HepG2 (cell line): ENCODE measurements at places on chromosomes 13 and 19.

GRCh38 chr13:56586976-56587375, 553.7 kb upstream of the PRR20A start:
- no peaks in the 10 kb centered on the region for H3K4me1 ChIP-seq
- H3K36me3 ChIP-seq: no peaks in the 10 kb centered on the region
- H3K27me3 ChIP-seq: no peaks in the 10 kb centered on the region
- H3K27ac ChIP-seq: no peak overlapping the region

DNA sequence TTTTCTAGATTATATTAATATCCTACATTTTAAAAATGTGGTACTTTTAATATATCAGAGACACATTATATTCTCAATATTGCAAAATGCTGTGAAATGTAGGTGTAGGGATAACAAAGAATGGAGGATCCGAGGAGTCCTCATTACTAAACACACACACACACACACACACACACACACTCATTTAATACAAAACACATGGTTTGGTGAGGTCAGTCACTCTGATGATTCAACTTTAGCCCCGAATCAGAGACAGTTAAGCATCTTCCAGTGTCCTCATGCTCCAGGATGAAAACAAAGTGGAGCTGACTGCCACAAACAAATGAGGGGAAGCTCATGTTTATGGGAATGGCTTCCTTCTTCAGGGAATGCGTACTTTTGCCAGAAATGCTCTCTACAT, 147.5 kb downstream of the CYSLTR2 start:
- H3K36me3 ChIP-seq: no peaks in the 10 kb centered on the region
- no peak overlapping the region for H3K4me3 ChIP-seq
- H3K4me1 ChIP-seq: no peaks in the 10 kb centered on the region
- no peak overlapping the region for H3K27ac ChIP-seq

GRCh38 chr19:9406798-9407352, 28.5 kb downstream of the ZNF266 start:
- no peaks in the 10 kb centered on the region for H3K4me1 ChIP-seq
- H3K36me3 ChIP-seq: no peaks in the 10 kb centered on the region
- H3K4me3 ChIP-seq: no peak overlapping the region; the same call in 1 of the 2 replicates
- no peaks in the 10 kb centered on the region for H3K27me3 ChIP-seq
- no peak overlapping the region for H3K27ac ChIP-seq
- DNase-seq: no peak

- no peak overlapping the region for H3K27ac ChIP-seq
- no peak overlapping the region for H3K4me3 ChIP-seq
- no peak for DNase-seq
Measured at GRCh38 chr13:54165581-54166215, 1137.1 kb downstream of the OLFM4 start.

GRCh38 chr13:74930402-74931165, 551.4 kb downstream of the TBC1D4 start:
- H3K36me3 ChIP-seq: no peaks in the 10 kb centered on the region
- no peak overlapping the region for H3K4me3 ChIP-seq
- no peaks in the 10 kb centered on the region for H3K27me3 ChIP-seq
- H3K27ac ChIP-seq: no peak overlapping the region

DNA sequence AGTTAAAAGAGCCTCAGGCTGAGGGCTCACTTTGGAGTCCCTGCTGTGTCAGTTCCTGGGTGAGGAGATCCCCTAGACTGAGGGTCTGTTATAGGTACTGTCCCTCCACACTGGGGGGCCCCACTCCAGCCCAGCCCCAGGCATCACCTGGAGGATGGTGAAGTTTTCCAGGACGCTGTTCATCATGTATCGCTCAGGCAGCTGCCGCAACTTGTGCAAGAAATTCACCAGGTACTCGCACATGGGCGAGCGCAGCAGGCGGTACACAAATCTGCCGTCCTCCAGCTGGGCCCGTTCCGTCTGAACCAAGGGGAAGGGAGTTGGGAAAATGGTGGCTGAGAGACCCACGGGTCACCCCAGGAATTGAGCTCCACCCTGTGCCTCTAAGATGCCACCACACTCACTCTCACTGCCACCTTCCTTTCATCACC, 7.1 kb downstream of the CD37 start:
- H3K27ac ChIP-seq: no peak overlapping the region
- DNase-seq: no peak
- H3K4me3 ChIP-seq: no peak overlapping the region
- H3K27me3 ChIP-seq: no peaks in the 10 kb centered on the region

DNA sequence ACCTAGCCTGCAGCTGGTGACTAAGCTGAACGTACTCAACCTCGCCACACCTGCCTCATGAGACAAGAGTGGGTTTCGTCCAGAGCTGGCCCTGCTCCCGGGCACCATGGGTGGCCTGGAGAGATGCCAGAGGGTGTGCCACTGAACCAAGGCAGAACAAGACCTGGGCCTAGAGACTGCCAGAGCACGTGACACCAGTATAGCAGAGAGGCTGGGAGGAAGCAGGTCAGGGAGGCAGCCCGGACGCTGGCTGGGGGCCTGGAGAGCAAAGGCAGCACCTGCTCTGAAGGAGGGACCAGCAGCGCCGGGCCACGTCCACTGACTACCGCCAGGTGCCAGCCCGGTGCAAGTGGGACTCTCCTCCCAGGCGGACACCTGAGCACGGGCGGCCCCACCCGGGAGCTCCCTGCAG, 7.3 kb upstream of the C13orf46 start:
- H3K4me1 ChIP-seq: no peaks in the 10 kb centered on the region
- no peak overlapping the region for H3K27ac ChIP-seq
- DNase-seq: no peak
- H3K27me3 ChIP-seq: peaks cover 10% of the 10 kb centered on the region; the same call in 1 of the 3 replicates

DNA sequence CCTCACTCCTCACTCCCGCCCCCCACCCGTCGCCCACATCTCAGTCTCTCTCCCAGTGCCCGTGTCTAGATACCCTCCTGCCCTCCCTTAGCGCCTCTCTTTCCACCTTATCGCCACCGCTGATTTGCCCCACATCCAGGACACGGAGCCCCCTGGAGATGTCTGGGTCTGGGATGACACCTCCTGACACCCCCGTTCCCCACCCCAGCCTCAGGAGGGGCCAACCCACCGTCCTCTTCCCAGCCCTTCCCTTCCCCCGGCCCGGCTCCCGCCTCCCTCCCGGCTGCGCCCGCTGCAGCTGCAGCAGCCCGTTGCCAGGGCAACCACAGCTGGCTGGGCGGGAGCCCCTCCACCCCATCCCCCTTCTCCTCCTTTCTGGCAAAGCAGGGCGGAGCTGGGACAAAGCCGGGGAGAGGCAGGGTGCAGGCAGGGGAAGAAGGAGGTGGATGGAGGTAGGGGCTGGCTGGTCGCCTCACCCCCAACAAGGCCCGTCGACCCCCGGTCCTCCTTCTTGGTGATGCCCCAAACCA, 13.5 kb downstream of the DPF1 start:
- no peaks in the 10 kb centered on the region for H3K36me3 ChIP-seq
- no peak overlapping the region for H3K27ac ChIP-seq
- no peak for DNase-seq

DNA sequence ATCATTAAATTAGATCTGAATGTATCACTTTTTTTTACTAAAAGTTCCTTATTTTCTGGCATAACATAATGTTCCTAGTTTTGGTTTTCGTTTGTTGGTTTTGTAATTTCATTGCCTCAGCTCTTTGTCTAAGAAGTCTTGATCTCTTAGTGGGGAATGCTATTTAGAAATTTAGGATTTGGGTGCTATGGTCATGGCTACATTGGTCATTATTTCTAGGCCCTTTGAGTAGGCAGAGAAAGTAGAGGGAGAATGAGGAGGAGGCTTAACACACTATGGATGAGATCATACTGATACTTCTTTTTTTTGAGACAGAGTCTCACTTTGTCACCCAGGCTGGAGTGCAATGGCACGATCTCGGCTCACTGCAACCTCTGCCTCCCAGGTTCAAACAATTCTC, 41.8 kb downstream of the PIBF1 start:
- H3K27ac ChIP-seq: no peak overlapping the region
- no peak overlapping the region for H3K4me3 ChIP-seq
- peaks cover 2% of the 10 kb centered on the region; the same call in 1 of the 2 replicates for H3K36me3 ChIP-seq
- no peaks in the 10 kb centered on the region; the same call in 1 of the 2 replicates for H3K27me3 ChIP-seq

DNA sequence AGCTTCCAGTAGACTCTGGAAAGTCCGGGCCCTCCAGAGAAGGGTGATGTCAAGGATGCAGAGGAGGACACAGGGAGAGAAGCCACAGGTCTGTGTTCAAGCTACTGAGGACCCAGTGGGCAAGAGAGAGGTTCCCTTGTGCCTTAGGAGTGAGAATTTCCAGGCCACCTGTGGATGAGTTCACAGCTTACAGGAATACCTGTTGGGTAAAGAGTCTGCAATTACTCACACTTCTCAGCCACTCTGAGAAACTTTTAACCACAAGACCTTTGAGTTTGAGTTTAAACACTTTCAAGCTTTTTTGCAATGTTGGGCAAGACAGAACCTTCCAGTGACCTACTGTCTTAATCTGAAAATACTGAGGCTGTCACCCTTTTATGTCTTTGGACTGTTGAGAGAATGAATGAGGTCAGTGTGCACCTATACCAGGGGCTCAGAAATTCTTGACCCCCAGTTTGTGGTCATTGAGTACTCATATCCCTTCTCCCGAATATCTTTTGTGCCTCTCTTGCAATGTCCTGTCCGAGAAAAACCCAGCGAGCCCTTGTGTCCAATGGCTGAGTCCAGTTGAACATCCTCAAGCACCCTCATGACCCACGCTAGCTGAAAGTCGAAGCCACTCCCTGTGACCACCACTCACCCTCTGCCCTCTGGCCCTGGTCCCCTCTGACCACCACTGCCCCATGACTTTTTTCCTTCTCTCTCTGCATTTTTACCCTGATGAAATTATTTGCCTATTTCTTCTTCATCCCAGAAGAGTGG, 368.5 kb upstream of the ZNF507 start:
- no peak overlapping the region for H3K27ac ChIP-seq
- no peaks in the 10 kb centered on the region; the same call in 1 of the 2 replicates for H3K27me3 ChIP-seq
- H3K4me1 ChIP-seq: no peaks in the 10 kb centered on the region
- no peaks in the 10 kb centered on the region for H3K36me3 ChIP-seq
- DNase-seq: no peak

- H3K27me3 ChIP-seq: no peaks in the 10 kb centered on the region
- peak overlapping the region; percentile 84 for H3K27ac ChIP-seq
- DNase-seq: peak; percentile 79
- peaks cover 42% of the 10 kb centered on the region for H3K4me1 ChIP-seq
Measured at GRCh38 chr19:4374498-4375163, 25.7 kb downstream of the SH3GL1 start.

GRCh38 chr13:93450191-93450621, 223.6 kb downstream of the GPC6 start:
- H3K27ac ChIP-seq: no peak overlapping the region
- H3K4me1 ChIP-seq: no peaks in the 10 kb centered on the region; the same call in 1 of the 2 replicates
- no peak for DNase-seq
- no peak overlapping the region for H3K4me3 ChIP-seq

DNA sequence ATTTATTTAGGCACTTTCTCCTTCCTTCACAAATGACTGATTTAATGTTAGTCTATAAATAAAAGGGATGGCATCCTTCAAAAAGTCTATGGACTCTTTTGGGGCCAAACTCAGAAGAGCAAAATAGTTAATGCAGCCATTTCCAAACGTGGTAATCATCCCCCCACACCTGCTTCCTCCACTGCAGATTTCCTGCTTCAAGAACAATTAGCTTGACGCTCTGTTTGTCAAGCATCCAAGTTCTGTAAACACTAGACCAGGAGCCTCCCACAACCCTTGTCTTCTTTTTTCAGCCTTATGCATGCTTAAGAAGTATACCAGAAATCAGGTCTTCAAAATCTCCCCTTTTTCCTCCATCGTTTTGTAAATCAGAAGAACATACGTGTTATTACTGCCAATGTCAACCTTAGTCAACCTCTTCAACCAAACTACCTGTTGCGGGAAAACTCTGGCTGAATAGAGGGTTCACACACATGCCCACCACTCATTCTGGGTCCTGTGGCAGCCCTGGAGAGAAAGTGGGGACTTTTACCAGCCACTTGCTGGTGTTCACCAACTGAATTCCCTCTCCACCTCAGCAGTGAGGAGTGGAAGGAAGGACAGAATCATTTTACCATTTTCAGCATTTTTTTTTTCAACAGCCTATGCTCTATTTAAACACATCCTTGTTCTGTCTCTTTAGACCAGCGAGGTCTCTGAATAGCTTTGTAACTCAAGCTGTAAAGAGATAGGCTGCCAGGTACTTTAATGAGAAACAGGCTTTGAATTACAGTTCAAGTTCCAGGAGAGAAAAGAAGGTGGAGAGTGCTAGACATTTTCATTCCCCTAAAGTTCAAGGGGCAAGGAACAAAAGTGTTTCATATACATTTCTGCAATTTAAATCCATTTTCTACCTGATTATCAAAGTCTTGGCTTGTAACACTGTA, 39.1 kb downstream of the EFNB2 start:
- no peaks in the 10 kb centered on the region for H3K27me3 ChIP-seq
- no peaks in the 10 kb centered on the region for H3K36me3 ChIP-seq
- no peak overlapping the region for H3K27ac ChIP-seq
- no peaks in the 10 kb centered on the region for H3K4me1 ChIP-seq

DNA sequence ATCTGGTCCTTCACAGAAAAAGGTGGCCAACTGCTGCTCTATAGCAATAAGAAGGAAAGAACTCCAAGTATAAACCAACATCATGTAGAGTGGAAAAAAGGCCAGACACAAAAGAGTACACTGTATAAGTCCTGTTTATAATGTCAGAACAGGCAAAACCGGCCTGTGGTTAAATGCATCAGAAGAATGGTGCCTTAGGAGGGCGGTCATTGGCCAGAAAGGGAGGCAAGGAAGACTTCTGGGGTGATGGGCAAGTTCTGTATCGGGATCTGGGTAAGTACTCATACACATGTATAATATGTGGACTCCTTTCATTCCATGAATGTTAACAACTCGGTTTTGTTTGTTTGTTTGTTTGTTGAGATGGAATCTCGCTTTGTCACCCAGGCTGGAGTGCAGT, 4.1 kb downstream of the ETHE1 start:
- H3K27ac ChIP-seq: no peak overlapping the region
- DNase-seq: no peak
- H3K4me3 ChIP-seq: no peak overlapping the region
- no peaks in the 10 kb centered on the region for H3K36me3 ChIP-seq
- H3K27me3 ChIP-seq: no peaks in the 10 kb centered on the region; the same call in 2 of the 3 replicates
- H3K4me1 ChIP-seq: peaks cover 11% of the 10 kb centered on the region

DNA sequence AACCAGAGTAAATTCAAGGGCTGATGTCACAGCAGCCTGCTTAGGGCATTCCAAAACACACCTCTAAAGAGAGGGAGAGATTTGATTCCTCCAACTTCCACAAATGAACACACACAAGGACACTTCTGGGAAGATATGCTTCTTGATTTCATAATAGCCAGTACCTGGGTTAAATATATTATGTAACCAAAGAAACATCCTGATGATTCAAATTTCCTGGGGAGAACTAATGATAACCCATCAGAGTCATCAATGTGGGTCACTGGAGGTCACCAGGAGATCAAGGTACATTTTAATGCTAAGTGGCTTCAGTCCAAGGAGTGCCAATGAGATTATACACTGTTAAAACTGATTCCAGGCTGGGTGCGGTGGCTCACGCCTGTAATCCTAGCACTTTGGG, 54.0 kb upstream of the DOCK9 start:
- no peak overlapping the region for H3K4me3 ChIP-seq
- H3K4me1 ChIP-seq: no peaks in the 10 kb centered on the region
- H3K27ac ChIP-seq: no peak overlapping the region
- DNase-seq: no peak
- no peaks in the 10 kb centered on the region for H3K36me3 ChIP-seq
